ENCODE measurements at places on chromosomes 11 and 22. TPM values are rescaled to one million over a fixed set of nuclear protein-coding genes. Genes with fewer than 3 reads are reported as not detected.

The PDGFB gene
- 48.2 TPM for total RNA-seq

The KCTD21 gene
- total RNA-seq: 15.5 TPM

The BARX2 gene
- not detected for total RNA-seq

The FXYD6 gene
- total RNA-seq: 12.2 TPM

The C11orf21 gene
- total RNA-seq: not detected

The APOA4 gene
- not detected for total RNA-seq

The STT3A gene
- total RNA-seq: 143 TPM

The SLC22A6 gene
- not detected for total RNA-seq
